Left renal pelvis (tissue), 4 donors: ENCODE measurements at places on chromosomes 1 and 21. TPM values are rescaled to one million over a fixed set of nuclear protein-coding genes. Genes with fewer than 3 reads are reported as not detected.

Gene ENAH
- 71.9 TPM for polyA plus RNA-seq

Gene HDAC1
- polyA plus RNA-seq: 199 TPM

Gene RGS13
- polyA plus RNA-seq: not detected

DNA sequence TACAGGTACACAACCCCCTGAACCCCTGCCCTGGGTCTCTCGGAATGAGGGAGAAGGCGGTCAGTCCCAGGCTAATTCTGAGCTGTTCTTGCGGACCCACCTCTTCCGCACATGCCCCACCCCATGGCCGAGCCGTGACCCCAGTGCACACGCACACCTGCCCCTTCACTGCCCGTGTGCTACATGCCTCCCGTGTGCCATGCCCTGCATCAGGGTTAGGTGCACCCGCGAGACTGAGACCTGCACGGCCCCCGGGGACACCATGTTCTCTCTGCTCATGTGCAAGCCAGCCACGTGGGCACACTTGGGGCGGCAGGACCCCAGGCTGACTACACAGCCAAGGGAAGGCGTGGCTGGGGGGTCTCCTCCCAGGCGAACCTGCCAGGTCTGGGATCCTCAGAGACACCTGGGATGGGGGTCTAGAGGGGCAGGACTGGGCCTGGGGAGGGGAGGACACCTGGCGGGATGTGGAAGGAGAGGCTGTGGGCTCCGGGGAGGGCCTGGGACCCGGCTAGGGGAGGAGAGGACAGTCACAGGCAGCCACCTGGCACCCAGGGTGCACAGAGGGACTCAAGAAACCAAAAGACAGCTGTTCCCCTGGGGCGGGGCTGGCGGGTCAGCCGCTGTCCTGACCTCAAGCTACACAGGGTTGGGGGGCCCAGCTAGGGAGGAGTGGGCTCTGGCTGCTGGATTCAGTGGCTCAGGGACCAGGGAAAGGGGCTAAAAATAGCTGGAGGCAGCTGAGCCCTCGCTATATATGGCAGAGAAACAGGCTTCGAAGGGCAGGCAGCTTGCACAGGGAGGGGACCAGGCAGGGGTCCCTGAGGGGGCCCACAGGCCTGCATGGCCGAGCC is 133.4 kb downstream of the CASZ1 start:
- DNase-seq: no peak

GRCh38 chr1:167695147-167695546 is 26.6 kb upstream of the MPZL1 start:
- DNase-seq: no peak
